ENCODE measurements at places on chromosomes 5 and 9.

GRCh38 chr5:60604771-60605170 is 95.2 kb downstream of the DEPDC1B start:
- no peak for DNase-seq

GRCh38 chr5:176152191-176152929 is 85.9 kb upstream of the SIMC1 start:
- no peak for DNase-seq

DNA sequence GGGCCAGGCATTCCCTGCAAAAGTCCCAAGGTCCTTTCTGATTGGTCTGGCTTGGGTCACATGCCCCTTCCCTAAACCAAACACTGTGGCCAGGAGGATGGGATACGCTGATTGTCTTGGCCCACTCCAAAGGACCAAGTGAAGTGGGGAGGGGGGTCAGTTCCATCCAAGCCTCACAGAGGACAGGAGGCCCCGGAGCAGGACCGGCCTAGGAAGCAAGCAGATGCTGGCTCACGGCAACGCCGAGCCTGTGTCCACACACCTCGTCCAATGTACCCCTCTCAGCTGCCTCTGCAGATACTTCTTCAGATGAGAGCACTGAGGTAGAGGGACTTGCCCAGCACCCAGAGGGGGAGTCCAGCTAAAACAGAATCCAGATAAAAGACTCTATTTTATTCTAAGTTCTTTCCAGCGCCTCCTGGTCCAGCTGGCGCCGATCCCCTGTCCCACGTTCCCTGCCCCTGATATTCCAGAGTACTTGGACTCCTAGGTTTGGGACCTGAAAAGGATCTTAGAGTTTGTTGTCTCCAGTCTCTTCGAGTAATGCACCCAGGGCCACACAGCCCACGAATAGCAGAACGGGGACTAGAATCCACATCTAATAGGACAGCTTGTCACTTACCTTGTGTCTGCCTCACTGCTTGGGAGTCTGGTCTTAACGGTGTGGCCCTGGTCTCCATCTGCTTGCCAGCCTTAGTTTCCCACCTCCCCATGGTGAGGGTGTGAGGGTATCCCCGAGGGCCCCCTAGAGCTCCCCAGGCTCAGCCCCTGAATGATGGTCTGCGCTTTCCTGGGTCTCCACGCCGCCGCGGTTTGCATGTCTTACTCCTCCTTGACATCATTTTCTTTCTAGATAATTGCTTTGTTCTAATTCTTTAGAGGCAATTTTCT is 72.4 kb upstream of the UNC5A start:
- DNase-seq = no peak

- no peak for DNase-seq
These were observed 299.4 kb upstream of the RASA1 start for GRCh38 chr5:86968301-86968753.

GRCh38 chr5:79241535-79241979 is 5.6 kb downstream of the JMY start:
- no peak for DNase-seq

GRCh38 chr9:107963246-107963645 is 473.7 kb upstream of the KLF4 start:
- DNase-seq = no peak

DNA sequence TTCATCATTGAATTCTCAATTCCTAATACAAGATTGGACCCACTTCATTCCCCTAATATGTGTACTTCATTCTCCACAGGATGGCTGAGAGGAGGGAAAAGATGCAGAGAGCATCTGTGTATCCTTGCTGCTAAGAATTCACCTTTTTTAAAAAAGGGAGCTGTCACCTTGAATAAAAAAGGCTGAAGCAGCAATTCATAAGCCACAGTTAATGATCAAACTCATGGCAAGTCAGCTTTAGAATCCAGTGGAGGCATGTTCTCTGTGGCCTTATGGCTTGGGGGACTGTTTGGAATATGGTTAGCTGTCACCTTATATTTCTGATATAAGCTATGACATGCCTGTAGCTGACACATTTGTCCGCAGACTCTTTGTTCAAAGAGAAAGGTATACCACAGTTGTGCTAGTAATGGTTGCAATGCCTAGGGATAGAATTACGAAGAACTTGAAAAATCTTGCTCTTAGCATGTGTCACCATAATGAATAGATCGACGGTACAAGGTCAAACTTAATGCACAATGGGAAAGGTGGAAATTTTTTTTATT is 256.8 kb upstream of the TNC start:
- DNase-seq = no peak
